WERI-Rb-1 (cell line): ENCODE measurements at places on chromosomes 3 and 15.

GRCh38 chr3:45608885-45609284 is 14.3 kb downstream of the LIMD1 start:
- no peak for DNase-seq

DNA sequence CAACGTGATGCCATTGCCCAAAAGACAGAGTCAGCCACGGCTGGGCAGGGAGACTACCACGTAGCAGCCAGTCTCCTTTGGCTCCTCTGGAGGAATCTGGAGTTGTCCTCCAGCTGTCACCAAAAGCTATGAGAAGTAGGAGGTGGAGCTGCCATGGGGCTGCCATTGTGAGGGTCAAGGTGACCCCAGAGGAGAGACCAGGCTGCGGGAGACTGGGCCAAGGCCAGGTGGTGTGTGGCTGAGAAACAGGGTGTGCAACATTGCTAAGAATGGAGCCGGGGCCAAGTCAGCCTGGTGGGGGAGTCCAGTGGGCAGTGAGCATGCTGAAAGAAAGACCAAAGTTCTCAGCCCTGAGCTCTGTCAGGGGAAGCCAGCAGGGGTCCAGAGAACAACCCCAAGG is 29.9 kb upstream of the MRPS22 start:
- no peak for DNase-seq

- no peak for DNase-seq
Observed at GRCh38 chr3:64161481-64161952, 63.7 kb downstream of the PRICKLE2 start.

DNA sequence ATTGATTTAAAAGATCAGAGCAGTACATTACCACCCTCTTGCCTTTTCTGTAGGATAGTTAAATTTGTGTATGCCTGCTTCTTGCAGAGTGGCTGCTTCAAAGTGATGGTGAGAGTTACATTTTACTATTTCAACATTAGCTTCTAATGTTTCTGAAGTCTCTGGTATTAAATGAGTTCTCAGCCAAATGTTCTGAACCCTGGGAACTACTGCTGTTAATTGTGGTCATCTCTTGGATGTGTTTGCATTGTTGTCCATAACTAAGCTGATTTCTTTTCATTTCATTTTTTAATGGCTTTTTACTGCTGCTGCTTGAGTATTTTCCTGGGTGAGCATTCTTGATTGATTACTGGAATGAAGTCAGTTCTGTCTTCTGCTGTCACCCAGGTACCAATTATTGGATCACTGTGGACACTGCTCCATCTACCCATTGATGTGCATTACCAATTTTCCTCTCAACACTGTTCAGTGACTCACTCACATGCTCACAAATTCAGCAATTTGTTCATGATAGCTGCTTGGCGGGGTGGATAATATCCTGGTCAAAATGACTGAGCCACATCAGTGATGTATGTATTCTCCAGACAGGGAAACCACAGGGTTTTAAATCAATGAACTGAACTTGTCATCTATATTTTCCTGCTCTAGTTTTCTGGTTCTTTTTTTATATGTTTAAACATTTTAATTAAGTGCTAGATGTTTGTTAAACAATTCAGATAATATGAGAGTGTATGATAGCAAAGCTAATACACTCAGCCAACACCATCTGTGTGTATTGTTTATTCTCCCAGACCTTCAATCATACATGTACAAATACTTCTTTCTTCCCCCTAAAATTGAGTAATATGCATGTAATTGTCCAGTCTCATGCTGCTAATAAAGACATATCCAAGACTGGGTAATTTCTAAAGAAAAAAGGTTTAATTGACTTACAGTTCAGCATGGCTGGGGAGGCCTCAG is 587.6 kb downstream of the RSL24D1 start:
- DNase-seq = no peak

GRCh38 chr3:13389378-13389777 is 30.7 kb downstream of the NUP210 start:
- no peak for DNase-seq
